ENCODE measurements at places on chromosomes 12 and 14.

GRCh38 chr14:84483072-84483420 lies 1046.9 kb upstream of the FLRT2 start:
- DNase-seq, result no peak

DNA sequence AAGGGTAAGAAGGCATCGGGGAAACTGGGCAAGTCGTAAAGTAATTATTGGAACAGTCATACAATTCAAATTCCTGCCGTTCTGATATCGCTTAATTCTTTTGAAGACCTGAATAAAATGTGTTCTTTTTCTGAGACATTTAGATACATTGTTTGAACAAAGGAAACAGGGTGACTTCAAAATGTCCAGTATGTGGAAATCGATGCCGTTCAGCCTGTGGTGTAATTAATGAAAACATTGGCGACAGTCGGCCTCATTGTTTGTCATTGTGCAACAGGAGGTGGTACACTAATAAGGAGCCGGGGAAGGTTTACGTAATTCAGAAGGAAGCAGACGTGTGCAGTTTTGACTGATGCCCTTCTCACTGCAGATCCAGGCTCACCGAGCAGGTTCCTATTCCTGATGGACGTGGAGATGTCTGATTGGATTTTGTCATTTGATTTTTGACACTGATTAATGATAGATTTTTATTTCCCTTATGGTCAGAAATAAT lies 92.7 kb downstream of the BORCS5 start:
- peak; percentile 67 for DNase-seq

- peak; percentile 85 for DNase-seq
Observed at GRCh38 chr14:91996948-91997371, 42.9 kb downstream of the TRIP11 start.

GRCh38 chr14:68014771-68015170 lies 195.2 kb downstream of the RAD51B start:
- DNase-seq, result no peak

- peak; percentile 93 for DNase-seq
Observed at GRCh38 chr12:57603815-57604453, 690 bp upstream of the DTX3 start.

GRCh38 chr14:39266525-39266870 lies 32.8 kb downstream of the MIA2 start:
- DNase-seq, result no peak

GRCh38 chr14:76779221-76780057 lies 18.2 kb downstream of the VASH1 start:
- DNase-seq, result no peak

- DNase-seq, result no peak
Observed at GRCh38 chr12:70551731-70552130, 85.5 kb downstream of the PTPRB start.

GRCh38 chr12:94603434-94604365 lies 46.7 kb downstream of the TMCC3 start:
- no peak for DNase-seq

GRCh38 chr12:31896514-31897039 lies 62.6 kb upstream of the RESF1 start:
- DNase-seq, result no peak

DNA sequence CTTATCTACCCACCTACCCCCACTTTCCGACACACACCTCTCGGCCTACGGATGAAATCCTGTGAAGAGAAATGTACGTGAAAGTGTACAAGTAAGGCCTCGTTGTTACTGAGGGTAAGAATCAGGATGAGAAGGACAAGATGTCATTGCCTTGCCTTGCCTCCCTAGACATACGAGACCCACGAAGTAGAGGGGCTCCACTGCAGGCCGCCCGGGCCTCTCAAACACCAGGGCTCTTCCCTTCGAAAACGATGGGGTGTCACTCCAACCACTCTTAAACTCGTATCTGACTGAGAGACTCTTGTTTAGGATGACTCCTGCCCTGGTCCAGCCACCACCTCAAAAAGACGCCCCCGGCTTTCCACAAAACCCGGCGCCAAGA lies 498 bp downstream of the RACGAP1 start:
- peak; percentile 24 for DNase-seq

GRCh38 chr12:79635676-79636075 lies 55.1 kb downstream of the PAWR start:
- no peak for DNase-seq

GRCh38 chr12:42960087-42960527 lies 370.6 kb upstream of the PRICKLE1 start:
- DNase-seq, result no peak

GRCh38 chr14:91901449-91902226 lies 34.3 kb upstream of the TC2N start:
- no peak for DNase-seq

GRCh38 chr14:90438841-90439240 lies 42.0 kb downstream of the CALM1 start:
- no peak for DNase-seq

- DNase-seq, result no peak
Observed at GRCh38 chr12:123369229-123369628, 4.6 kb upstream of the SBNO1 start.

DNA sequence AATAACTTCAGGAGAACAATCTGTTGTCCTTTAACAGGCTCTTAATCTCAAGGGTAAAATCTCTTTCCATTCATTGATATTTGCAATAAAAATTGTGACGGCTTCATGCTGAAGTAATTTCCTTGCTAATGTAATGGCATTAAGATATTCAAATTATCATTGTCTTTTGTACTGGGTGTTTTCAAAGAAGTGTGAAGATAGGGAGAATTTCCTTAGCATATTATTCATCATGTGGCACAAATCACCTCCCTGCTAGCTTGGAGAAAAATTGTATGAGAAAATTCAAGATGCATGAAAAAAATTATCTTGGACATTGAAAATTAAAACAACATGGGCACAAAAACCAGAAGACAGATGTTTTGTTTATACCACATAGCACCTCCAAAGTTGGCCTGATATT lies 63.6 kb upstream of the ARID2 start:
- no peak for DNase-seq

- DNase-seq, result no peak
Observed at GRCh38 chr12:130661059-130661458, 55.0 kb downstream of the RIMBP2 start.

DNA sequence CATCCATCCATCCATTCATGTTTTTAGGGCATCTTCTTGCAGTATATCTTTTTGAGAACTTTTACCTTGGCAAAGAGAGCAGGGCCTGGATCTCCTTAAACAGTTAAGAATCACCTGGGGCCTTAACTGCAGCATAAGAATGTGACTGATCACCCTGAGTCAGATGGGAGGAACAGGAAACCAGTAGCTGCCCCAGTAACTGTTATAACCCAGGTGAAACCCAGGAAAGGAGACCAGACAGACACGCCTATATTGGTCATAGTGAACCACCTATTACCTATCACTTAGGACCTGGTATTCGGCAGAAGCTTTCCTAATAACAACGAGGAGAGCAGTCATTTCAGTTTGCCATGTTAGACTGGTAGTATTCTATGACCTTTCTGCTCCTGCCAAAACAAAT lies 43.4 kb upstream of the NR2C1 start:
- DNase-seq, result no peak

DNA sequence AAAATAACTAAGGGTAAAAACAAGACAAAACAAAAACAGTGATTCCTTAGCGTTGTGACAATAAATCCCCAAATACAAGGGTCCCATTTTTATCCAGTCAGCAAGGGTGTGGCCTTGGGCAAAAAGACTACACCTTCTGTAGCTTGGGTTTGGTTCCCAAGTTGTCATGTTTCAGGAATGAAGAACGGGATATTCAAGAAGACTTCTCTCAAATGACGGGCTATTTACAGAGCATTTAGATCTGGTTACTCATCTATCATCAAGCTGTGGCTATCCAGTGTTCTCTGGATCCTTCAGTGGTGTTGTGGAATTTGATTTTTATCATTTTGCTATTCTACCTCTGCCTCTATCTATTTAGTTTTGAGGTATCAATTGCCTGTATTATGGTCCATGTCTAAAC lies 219.7 kb downstream of the SLC25A21 start:
- no peak for DNase-seq

- no peak for DNase-seq
Observed at GRCh38 chr12:24172031-24172772, 222.7 kb upstream of the SOX5 start.

- DNase-seq, result no peak
Observed at GRCh38 chr14:77473921-77474320, 16.0 kb downstream of the AHSA1 start.

DNA sequence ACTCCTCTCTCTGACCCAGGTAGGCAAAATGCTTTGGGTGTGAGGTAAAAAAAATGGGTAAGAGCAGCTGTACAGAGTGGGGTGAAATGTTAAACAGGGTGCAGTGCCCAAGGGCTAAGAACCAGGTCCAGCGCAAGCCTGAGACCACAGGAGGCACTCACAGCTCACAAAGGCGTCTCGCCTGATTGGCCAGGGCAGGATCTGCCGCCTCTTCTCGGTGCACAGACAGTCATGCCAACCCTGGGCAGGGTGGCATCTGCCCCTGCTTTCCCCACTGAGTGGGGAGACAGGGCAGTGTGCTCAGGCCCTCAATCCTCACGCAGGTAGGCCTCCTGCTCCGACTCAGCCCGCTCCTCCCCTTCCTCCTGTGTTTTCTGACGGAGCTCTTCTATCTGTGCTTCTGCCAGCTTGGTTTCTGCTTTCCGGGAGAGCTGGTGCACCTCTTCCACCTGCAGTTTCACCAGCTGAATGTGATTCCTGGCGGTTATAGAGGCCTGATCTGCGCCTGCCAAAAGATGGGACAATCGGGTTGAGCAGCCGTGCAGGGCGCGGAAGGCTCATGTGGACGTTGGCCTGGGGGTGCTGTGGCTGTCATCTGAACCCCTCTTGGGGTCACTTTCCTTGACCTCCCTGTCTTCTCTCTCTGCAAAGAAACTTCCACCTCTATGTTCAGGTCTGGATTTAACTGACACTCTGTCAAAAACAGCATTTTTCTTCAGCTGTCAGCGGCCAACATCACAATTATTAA lies 4.7 kb downstream of the B3GNT4 start:
- DNase-seq, result no peak

DNA sequence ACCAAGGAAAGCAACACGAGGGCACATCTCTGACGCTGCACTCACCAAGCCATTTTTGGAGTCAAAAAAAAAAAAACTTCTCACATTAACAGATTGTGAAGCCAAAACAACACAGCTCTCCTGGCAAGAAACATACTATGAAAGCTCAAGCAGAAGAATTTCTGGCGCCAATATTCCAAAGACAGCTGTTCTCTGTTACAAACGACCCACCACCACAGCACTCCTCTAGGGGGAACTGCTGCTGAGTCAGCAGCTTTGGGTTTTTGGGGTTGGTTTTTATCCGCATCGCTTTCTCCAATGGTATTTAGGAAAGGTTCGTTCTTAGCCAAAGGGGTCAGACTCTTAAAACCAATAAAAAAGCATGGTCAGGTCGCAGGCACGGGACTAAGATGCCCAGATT lies 379.4 kb downstream of the RPS29 start:
- peak; percentile 97 for DNase-seq

Data from lung (tissue), 17 donors.